Esophagus squamous epithelium (tissue), 5 donors: ENCODE measurements at places on chromosomes 3 and 15.
A peak's percentile ranks its signal among the peaks of the same experiment; 100 is the strongest.

DNA sequence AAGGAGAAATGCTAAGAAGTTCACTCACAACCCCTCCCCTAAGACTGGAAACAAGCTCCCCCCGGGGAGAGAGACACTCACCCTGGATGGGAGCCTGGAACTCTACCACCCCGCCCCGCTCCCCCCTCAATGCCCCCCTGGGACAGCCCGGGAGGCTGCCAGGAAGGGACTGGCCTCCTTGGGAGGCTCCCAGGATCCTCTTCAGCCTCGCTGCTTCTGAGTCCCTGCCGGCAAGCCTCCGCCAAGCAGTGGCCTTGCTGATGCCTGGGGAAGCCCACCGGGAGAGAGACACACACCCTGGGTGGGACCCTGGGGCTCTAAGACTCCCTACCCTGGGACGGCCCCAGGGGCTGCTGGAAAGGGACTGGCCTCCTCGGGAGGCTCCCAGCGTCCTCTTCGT is 33.4 kb downstream of the CPEB1 start:
- no peak for DNase-seq

- DNase-seq, result peak; percentile 16
Measured at GRCh38 chr3:122564155-122564912, at the start of the genes DTX3L and PARP9. Gene DTX3L, plus strand, starts transcription at chr3:122564338. Its CDS starts 89 bp downstream, at chr3:122564427. Gene PARP9, minus strand, starts transcription at chr3:122564300. Its CDS starts 4,680 bp downstream, at chr3:122559620.

DNA sequence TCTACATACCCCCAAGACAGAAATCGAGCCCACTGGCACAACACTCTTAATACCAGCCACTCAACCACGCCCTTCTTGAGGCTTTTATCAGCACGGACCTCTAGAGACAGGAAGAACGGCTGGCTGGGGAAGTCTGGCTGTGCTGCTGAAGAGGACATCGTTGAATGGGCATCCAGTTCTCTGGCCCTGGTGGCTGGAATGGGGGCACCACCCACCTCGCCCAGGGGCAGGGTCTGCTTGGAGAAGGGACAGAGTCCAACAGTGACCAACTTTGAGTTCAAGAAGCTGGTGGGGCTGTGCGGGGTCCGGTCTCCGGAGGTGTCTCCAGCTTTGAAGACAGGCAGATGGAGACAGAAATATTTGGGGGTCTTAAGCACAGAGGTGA is 77.5 kb downstream of the ATP10A start:
- no peak for DNase-seq

- no peak for DNase-seq
Measured at GRCh38 chr3:135444058-135444457, 521.5 kb upstream of the PPP2R3A start.

DNA sequence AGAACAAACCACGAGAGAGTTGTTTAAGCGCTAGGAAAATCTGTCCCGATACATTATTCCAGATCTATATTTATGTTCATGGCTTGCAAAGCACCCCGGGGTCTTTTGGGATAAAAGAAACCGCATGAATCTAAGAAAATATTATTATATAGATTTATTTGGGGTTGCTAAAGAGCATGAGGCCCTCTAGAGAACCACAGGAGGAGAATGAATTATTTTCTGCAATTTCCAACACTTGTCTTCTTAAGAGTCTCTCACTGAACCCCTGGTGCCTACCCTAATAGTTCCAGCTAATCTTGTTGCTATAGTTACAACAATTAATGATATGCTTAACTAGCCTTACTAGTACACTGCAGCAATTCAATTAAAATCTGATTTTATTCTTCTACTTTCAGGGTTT is 79.6 kb downstream of the ARRDC4 start:
- no peak for DNase-seq

GRCh38 chr3:134366221-134366927 is 7.9 kb downstream of the AMOTL2 start:
- no peak for DNase-seq

DNA sequence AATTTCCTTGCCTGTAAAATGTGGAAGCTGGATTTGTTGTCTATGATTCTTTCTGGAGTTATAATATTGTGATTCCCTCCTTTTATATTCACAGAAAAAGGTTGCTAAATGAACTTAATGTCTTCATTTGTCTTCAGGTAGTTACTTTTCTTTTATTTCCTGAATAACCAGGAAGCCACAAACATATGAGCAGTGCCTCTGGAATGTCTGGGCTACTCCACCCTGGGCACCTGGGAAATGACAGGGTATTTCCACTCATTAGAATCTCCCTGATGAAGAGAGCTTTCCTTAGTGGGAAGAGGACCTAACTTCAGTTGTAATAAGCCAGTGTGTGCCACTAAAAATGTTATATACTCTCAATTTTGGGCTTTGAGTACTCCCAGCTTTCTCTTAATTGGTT is 3.8 kb upstream of the SLMAP start:
- no peak for DNase-seq

DNA sequence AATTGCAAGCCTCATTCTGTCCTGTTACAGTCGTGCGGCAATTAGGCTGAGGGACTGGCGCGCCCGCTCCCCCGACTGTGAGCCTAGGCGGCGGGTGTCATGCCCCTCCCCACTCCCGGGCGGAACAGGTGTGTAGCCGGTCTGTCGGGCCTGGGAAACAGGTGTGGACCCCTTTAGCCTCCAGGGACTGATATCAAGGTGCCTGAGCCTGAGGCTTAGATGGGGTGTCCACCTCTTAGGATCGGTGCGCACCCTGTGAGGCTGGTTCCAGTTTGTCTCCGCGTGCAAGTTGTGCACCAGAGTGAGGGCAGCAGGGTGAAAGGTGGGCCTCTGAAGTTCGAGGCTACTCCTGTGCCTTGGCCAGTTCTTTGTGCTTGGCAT is 686 bp downstream of the VPS8 start:
- no peak for DNase-seq

DNA sequence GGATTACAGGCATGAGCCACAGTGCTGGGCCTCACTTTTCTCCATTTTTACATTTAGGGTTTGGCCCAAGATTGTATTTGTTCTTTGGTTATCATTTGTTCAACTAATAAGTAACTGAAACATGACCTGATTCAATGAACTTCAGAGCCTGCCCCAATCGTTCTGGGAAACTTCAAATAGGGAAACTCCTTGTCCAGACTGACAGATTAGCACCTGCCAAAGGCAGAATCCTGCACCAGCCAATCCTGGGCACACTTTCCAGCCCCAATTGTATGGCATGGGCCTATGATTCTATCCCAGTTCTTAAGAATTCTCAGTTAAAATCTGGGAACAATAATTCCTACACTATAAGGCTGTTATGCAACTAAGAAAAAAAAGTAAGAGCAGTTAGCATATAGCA is 18.3 kb upstream of the RAB43 start:
- no peak for DNase-seq

DNA sequence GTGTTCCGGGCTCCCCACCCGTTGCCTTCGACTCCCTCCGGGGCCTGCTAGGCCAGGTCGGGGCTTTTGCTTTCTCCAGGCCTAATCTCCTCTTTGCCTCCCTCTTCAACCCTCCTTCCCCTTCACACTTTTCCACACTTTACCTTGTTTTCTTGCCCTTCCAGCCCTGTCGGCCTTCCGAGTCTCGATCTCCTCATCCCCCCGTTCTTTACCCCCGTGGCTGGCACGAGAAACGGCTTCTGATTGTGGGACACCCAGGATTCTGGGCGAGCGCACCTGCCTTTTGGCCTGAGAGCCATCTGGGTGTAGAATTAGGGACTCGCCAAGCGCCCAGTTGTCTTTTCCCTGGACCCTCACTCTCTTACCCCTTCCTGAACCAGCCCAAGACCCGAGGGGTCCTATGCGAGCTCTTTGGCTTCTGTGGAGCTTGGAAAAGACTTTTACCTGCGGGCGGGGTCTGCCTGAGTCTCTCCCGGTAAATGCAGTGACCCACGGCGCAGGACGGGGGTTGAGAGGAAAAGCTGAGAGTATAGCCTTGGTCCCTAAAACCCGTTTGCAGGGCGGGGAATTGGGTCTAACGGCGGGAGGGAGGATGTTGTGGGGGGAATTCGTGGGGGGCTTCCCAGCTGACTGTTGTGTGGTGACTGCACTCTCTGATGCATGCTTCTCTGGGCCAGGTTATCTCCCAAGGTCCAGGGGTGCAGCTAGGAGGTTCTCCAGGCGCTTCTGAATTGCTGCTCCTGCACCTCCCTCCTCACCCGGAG is 5.5 kb upstream of the ONECUT1 start:
- no peak for DNase-seq

- no peak for DNase-seq
Measured at GRCh38 chr3:174325834-174326700, 533.1 kb upstream of the NAALADL2 start.

DNA sequence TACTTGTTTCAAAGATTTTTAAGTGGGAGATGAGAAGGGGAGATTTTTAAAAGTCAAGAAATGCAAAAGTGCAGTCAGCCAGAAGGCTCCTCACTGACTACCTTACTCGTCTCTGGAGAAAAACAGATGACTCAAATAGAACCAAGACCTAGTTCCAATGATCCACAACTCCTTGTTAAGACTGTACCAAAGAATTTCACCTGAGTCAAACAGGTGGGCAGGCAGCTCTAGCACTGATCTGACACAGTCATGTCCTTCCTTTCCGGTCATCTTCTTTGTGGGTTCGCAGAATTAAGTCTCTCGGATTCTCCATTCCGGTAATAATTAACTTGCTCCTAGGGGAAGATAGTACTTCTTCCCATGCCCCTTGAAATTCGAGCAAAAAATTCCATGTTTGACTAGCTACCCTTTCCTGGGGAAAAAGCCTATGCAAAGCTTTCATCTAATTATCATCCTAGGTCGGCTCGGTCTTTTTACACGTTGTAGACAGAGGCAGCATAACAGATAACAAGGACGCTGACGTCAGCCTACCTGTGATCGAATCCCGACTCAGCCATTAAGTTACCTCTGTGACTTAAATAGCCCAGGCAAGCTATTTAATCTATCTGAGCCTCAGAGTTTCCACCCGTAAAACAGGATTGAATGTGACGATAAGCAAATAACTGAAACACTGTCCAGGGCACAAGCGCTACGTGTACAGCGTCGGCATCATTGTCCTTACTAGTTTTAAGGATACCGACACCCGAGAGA is 758 bp downstream of the SELENOK start:
- no peak for DNase-seq

- DNase-seq, result no peak
Measured at GRCh38 chr3:152381881-152382295, 113.2 kb downstream of the MBNL1 start.

DNA sequence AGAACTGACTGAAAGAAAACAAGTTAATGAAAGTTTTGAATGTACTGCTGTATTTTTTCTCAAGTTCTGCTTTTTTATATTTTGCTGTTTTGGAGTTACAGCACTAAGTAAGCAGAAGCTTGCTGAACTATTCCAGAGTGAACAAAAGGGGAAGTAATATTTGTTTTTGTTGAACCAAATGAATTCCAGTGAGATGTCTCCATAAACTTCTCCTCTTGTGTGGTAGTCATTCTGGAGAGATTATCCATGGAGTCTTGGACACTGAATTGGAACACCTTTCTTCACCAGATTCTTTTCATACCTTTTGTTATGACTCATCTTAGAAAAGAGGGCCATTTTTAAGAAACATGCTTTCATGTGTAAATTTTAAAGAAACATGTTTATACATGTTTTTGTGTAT is 8.8 kb downstream of the ANKUB1 start:
- no peak for DNase-seq

DNA sequence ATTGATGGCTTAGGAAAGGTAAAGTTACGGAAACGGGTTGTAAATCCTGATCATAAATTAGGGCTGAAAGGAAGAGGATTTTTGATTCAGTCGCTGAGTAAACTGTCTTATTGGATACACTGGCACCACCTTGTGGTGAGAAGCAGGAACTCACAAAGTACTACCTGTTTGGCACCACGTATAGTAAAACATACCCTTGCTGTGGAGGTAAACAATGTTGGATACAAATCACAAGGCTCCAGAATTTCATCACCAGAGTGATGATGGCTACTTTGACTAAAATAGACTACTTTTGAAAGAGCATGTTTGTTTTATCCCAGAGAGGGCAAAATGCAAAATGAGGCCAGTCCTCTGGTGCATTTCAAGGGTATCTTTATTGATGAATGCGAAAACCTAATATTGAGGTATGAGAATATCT is 216.9 kb downstream of the IGSF11 start:
- DNase-seq, result no peak

GRCh38 chr3:171279972-171280371 is 180.2 kb downstream of the TNIK start:
- no peak for DNase-seq

- DNase-seq, result no peak
Measured at GRCh38 chr3:46091741-46092701, 64.7 kb upstream of the XCR1 start.

GRCh38 chr3:185960522-185961288 is 22.9 kb upstream of the TRA2B start:
- no peak for DNase-seq

- DNase-seq, result no peak
Measured at GRCh38 chr3:85603378-85603777, 644.6 kb downstream of the CADM2 start.

DNA sequence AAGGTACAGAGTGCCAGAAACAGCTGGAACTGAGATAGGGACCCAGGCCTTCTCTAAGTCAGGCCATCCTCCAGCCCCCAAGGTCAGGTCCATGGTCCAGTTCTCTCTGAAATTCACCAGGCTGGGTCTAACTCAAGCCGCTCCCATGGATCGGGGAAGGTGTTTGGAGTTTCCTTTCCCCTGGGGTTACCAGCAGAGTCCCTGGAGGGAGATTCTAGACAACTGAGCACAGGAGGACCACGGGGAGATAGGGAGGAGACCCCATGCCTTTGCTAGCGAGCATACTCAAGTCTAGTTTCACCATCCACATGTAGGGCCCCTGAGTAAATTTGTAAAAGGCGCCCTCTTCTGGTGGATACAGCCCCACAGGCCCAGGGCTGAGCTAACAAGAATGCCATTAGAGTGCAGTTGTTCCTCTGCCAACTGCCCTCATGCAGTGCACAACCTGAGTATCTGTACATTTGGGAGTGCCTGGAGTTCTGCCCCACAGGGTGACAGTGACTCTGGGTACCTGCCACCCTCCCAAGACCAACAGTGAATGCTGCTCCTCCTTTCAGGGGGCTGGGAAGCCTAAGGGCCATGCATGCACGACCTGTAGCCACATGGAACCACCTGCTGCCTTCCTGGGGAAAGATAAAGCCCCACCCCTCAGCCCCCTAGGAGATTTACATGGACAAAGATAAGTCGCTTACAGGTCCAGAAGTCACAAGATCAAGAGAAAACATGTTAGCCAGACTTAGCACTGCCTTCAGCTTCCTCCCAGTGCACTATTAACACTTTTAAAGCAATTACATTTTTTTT is 89.0 kb downstream of the IQSEC1 start:
- no peak for DNase-seq

- no peak for DNase-seq
Measured at GRCh38 chr15:57943171-57943570, 122.3 kb downstream of the ALDH1A2 start.

GRCh38 chr3:14216257-14217048 is 37.8 kb downstream of the LSM3 start:
- no peak for DNase-seq
